ENCODE measurements at places on chromosomes 16 and 17.

- DNase-seq = no peak
These were observed 498 bp downstream of the SMYD4 start for GRCh38 chr17:1829216-1829591.

DNA sequence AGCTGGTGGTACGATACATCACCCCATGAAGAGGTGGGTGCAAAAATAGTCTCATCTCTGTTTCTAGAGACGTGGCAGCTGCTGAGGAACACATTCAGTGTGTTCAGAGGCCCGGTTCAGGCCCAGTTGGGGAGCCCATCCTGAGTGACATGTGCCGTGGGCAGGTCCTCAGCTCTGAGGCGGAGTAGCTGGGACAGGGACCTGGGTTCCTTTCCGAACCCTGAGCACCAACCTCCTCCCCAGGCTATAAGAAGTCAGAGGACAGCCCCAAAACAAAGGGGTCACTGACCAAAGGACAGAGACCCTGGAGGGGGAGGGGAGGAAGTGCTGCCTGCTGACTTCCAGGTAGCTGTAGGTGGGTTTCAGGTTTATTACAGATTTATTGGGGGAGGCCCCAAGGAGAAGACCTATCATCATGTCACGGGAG is 5.1 kb downstream of the LDHD start:
- DNase-seq = no peak

- DNase-seq = no peak
These were observed 126.8 kb downstream of the ZFHX3 start for GRCh38 chr16:72921106-72921505.

GRCh38 chr16:49490321-49490705 is 116.7 kb downstream of the C16orf78 start:
- no peak for DNase-seq

DNA sequence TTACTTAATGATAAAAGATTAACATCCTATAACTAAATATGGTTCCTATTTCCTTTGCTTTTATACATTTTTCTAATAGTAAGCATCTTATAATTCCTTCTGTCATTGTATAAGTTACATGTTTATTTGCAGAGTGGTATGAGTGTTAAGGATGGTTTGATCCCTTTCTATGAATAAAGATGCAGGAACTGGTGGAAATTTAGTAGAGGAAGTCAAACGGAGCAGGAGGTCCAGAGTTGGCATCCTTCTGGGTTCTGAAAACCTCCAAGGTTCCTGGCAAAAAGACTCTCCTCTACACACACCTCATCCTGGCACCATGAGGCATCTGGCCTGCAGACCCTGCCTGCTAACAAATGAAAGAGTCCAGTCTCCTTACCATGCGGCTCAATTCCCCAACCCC is 296.8 kb downstream of the SOX9 start:
- no peak for DNase-seq

- DNase-seq = no peak
These were observed 113.2 kb upstream of the IRX5 start for GRCh38 chr16:54817432-54817831.

GRCh38 chr17:77571155-77571981 is 387.1 kb upstream of the TNRC6C start:
- DNase-seq = peak; percentile 7

Measured in CD14-positive monocyte (primary cell).